ENCODE measurements at places on chromosomes 7 and 10.

DNA sequence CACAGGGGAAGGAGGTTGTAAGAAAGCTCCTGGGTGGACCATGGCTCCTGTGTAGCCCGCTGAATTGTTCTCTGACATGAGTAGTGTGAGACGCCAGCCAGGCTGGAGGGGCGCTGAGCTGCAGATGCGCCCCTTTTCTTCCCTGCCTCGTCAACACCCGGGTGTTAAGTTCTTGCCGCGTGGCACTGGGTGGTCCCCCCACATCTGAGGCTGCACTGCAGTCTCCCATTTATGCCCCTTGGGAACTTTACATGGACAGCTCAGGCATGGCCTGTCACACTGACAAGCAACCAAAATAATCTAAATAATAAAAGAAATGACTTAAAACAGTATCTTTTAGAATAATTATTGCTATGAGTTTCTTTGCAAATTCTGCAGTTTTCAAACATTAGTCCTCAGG, 34.6 kb upstream of the HSPA12A start:
- no peak for DNase-seq

GRCh38 chr10:5292196-5292735, 72.5 kb upstream of the UCN3 start:
- DNase-seq, result no peak

DNA sequence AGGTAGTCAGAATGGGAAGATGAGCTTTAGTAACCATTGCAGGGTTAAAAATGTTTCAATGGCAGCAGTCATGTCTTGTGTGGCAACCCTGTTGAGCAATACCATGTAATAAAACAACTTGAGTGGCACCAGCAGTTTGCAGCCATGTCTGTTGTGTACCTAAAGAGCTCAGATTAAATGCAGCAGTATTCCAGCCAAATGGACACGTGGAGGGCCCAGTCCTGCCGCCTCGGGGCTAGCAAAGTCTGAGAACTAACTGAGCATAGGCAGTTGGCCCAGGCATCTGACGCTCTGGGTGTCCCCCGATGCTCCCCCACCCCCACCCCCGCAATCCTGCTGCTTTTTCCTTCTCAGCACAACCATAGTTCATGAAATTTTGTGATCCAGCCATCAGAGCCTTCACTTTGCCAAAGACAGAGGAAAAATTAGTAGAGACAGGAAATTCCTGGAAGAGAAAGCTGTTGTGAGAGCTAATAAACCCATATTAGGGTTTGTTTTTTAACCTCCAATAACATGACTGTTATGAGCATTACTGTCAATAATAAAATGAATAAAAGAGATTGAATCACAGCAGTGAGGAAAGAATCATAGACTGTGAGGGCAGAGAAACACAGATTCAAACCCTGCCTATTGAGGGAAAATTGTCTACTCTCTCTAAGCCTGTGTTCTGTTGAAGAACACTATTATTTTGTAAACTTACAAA, 220.6 kb upstream of the RHOBTB1 start:
- no peak for DNase-seq

GRCh38 chr7:24025094-24025493, 258.9 kb upstream of the NPY start:
- no peak for DNase-seq

DNA sequence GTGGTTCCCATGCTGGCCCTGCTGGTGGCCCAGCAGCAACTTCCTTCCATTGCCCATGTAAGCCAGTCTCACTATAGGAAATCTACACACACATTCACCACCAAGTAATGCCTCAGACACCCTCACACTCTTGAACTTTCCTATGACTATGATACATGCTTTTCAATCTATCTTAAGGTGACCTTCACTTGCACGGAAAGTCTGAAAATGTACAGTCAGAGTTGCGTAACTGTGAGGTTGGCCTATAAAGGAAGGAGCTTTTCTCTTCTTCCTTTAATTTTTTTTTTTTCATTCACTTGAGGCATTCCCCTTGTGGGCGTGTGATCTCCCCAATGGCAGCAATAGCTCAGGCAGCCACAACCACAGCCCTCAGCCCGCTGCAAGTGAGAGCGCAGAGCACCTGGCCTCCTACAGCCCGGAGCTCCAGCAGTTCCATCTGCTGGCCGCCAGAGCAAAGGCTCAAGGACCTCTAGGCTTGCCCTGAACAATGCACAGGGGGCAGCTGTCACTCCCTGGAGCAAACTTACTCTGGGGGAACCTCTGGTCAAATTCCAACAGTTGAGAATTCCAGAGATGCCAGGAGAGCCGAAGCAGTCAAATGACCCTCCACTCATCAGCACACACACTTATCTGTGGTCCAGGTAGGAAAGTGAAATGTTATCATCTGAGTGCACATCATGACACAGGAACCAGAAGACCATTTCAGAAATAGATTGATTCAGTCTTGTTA, 123.1 kb upstream of the ADO start:
- no peak for DNase-seq

- no peak for DNase-seq
Measured at GRCh38 chr10:110002801-110003523, 4.8 kb upstream of the ADD3 start.

DNA sequence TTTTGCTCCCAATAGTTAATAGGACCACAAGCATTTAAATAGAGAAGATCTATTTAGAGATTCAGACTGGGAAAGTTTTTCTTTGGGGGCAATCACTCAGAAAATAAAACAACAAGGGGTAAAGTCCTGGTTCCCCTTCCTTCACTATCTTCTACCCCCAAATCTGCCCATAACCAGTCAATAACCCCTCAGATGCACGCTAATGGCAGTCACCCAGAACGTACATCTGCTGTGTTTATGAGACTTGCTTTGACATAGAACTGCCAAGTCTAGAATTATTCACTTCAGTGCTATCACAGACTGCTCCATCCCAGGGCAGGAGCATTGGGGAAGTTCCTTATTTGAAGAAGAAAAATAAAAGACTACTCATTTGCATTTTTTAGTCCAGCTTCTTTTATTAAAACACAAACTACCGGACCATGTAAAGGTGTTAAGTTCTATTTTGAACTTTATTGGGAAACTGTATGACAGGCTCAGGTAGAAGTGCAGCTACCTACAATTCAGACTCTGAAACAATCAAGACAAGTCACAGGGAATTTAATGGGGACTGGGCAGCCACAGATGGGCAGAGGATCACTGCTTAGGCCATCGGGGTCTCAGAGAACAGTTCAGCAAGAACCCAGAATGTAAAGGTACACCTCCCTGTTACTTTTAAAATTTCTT, 38.4 kb downstream of the ANK3 start:
- DNase-seq, result no peak

DNA sequence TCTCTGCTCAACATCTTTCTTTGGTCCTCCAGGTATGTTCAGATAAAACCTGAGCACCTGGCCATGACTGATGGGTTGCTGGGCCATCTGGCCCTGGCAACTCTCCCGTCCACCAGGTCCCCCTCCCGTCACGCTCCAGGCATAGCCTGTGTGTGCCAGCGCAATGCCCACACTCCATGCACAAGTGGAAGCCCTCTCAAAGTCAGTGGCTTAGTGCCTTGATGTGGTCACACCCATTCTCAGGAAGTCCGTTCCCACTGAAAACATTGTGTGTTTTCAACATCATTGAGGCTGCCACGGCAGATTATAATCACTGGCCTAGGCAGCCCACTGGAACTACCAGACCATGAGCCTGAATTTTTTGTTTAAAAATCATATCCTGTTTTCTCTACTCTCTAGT, 170.6 kb upstream of the LANCL2 start:
- DNase-seq, result no peak

GRCh38 chr10:69742356-69742695, 59.4 kb upstream of the COL13A1 start:
- no peak for DNase-seq

DNA sequence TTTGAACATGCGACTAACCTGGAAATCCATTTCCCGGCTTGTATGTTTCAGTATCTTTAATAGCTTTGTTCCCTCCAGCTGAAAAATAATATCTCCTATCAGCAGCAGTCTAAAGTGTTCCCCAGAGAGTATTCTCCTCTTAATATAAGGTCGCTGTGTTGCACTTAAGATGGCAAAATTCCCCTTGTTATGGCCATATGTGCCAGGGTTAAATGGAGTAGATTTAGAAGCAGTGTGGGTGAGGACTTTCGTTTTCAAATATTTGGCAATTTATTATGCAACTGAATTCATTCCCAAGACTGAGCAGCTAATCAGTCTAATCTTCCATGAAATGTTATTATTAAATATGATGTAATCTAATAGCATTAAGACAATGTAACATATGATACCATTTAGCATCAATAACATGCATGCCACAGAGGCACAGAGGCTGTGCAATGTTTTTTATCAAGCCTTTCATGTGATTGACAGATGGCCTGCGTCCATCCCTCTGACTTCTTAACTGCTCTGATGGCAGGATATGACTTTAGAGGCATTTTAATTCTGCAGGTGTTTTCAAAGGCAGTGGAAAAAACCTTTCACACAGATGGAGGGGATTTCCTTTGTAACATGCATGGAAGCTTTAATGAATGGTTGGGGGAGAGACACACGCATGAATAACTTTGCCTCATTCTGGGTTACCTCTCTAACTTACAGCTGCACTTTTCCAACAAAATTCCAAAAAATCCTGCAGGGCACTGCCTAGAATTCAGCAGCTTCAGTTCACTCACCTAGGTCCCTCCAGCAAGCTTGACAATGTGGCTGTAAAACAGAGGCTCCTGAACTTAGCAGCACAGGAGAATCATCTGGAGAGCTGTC, 55.1 kb upstream of the ZPBP start:
- no peak for DNase-seq

DNA sequence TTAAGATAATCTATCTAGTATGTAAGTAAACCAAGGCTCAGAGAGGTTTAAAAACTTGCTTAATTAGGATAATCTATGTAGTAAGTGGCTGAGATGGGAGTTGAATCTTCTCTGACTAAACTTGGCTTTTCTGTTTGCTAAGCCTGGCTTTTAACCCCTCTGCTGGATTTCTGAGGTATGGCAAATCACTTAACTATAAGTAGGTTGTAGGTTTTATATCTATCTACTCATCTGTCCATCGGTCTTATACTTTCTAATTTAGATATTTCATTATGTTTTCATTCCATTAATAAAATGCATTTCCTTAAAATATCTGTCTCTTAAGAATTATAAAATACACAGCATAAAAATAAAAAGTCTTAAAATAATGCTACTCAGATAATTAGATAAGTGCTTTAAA, 59.4 kb downstream of the ST7 start:
- DNase-seq, result no peak

DNA sequence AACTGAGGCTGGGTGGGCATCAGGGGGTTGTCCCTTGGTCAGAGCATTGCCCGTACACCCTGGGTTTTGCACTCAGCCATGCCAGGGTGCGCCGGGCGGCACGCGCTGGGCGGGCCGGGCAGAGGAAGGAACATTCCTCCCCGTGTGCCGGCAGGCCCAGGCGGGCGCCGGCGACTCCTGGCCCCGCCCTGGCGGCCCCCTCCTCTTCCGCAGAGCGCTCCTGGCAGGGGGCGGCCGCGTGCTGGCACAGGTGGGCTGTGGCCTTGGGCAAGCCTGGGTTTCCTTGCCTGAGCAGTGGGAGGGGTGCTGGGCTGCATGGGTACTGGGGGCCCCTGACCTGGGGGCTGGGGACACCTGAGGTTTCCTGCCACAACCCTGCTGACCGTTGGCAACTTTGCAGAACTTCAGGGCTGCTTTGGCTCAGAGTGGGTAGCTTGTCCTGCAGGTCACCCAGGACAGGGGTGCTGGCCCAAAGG, 3.9 kb downstream of the LFNG start:
- DNase-seq, result no peak

DNA sequence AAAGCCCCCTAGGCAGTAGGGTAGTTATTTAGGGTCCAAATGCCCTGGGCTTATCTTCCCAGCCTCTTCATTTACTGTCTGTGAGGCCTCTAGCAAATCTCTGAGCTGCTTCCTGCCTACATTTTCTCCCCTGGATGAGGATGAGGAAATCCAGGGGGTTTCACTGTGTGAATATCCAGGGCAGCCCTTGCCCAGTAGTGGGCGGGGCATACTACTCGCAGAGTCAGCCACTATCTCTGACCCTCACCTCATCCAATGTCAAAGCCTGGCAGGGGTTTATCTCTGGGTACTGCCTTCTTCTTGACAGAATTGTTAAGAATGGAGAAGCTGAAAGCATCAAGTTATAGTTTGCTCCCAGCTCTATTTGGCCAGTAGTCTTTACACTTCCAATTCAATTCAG, 48.9 kb downstream of the CUZD1 start:
- no peak for DNase-seq

- DNase-seq, result no peak
Measured at GRCh38 chr7:151237244-151238189, 5.2 kb downstream of the CHPF2 start.

GRCh38 chr10:3720228-3721019, 64.6 kb downstream of the KLF6 start:
- DNase-seq, result no peak

- no peak for DNase-seq
Measured at GRCh38 chr10:125462845-125463244, 220.1 kb downstream of the TEX36 start.

GRCh38 chr10:125080296-125080695, 80.1 kb downstream of the CTBP2 start:
- no peak for DNase-seq

DNA sequence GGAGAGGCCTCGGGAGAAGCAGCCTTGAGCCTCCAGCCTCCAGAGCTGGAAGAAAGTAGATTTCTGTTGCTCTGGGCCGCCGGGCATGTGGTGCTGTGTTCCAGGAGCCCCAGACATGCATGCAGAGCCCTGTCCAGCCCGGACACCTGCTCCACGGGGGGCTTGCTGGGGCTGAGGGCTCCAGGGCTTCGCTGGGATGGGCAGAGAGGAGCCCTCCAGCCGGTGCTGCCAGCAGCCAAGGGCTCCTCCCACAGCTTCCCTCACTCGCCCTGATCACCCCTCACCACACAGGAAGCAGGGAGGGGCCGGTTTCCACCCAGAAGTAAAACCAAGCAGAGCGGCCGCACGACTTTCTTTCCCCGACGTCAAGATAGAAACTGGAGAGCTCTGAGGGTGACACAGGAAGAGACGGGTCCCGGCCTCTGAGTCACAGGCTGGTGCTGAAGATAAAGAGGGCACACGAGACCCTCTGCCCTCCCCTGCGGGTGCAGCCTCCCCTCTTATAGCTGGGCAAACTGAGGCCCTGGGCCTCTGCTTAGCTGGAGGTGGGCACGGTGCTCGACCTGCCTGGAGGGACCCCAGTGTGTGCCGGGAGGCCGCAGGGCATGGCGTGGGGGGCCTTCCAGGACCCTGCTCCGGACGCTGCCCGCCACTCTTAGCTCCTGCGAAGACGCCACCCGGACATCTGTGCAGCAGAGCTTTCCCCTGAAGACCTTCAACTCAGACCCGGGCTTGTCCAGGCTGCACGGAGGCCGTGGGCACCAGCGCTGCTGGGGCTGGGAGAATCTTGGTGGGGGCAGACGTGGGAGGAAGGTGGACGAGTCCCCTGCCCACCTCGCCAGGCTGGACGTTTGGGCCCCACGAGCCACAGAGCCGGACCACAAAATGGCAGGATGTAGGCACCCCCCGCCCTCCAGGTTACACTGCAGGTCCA, 31.1 kb downstream of the ADAP1 start:
- DNase-seq, result peak; percentile 16

DNA sequence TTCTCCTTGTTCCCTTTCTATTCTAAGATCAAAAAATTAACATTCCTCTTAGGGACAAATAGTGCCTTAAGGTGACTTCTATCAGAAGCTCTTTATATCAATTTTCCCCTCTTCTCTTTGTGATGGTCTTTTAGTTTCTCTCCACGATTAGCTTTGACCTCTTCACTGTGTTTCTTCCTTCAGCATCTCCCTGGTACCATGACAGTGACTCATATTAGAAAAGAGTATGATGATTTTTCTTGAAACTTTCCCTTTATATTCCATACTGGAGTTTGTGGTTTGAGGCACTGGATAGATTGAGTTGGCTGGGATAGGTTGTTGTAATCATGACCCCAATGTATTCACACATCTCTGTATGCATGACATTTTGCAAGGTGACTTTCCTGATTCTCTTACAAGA, 335.6 kb upstream of the GLI3 start:
- no peak for DNase-seq

- DNase-seq, result no peak
Measured at GRCh38 chr10:68900427-68901104, 549 bp upstream of the DDX50 start.

All from kidney capillary endothelial cell (primary cell).